Stimulated activated CD4-positive, alpha-beta T cell treated with anti-CD3 and anti-CD28 coated beads, Interleukin-15, amount 100 ng/mL, for 24 hours (primary cell): ENCODE measurements at places on chromosomes 11 and 22.

DNA sequence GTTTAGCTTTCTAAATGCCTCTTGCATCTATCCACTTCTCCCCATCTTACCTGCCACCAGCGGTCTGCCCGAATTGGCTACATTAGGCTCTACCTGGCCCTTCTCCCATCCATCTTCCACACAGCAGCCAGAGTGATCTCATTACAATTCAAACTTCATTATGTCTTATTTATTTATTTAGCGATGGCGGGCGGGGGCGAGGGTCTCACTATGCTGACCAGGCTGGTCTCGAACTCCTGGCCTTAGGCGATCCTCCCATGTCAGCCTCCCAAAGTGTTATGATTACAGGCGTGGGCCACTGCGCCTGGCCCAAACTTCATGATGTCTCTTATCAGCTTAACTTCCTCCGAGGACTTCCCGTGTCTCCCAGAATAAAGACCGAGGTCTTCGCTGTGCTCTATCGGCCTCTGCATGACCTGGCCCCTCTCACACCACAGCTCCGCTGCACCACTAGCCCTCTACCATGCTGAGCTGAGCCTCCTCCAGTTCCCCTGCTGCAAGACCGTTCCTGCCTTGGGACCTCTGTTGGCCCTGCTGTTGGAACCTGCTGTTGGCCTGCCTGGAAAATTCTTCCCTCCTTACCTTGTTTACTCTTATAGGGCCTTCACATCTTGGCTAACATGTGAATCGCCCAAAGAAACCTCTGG lies 870 bp upstream of the CTTN start:
- DNase-seq, result peak; percentile 27

GRCh38 chr11:46856605-46857343 lies 10.7 kb upstream of the CKAP5 start:
- no peak for DNase-seq

DNA sequence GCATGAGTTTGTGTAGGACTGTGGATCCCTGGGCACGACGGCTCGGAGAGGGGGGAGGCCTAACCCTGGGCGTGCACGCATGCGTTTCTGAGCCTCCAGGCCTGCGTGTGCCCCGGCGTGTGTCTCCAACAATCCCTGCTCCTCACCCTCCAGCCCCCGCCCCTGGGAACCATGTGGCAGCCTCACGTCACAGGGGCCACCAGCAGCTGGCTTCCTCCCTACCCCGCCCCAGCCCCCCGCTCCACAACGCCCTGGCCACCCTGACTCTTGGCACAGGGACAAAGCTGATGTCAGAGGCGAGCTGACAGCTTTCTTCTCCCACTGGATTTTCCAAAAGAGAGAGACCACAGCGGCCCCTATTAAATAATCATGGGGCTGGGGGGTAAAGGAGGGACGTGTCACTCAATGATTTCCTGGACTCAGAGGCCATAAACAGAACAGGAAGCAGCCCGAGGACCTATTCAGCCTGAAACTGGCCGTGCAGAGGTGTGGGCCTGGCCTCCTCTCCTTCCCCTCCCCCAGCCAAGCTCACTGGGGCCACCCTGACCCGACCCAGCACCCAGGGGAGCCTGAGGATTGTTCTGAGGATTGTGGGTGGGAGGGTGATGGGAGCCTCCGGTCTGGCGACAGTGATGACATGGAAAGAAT lies 6.8 kb upstream of the LIF start:
- DNase-seq, result no peak

- no peak for DNase-seq
Observed at GRCh38 chr11:121996574-121996973, 119.4 kb downstream of the BLID start.

- DNase-seq, result peak; percentile 63
Observed at GRCh38 chr11:3855808-3856491, 486 bp downstream of the STIM1 start.

DNA sequence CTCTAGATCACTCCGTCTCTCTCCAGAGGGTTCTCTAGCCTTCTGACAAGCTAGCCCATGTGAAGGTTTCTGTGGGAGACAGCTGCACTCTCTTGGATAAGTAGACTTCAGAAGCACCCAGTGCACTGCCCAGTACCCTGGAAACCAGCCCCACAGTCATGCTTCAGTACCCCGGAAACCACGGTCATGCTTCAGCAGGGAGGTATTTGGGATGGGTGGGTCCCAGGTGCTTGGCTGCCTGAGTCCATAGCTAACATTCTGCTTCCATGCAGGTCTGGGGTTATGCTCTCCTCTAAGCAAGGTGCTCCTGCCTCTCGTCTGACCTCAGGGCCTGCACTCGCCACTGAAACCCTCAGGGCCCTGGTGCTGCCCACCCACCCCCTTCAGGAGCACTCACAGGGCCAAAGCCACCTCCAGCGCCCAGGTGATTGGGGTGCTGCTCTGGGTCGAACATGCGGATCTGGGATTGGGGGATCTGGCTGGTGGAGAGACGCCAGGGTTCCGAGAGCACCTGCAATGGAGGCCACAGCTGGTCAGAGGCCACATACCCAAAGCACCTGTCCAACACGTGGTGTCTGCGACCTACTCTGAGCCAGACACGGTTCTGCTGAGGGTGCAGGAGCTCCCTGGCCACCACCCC lies 7.3 kb upstream of the SYCE3 start:
- no peak for DNase-seq

DNA sequence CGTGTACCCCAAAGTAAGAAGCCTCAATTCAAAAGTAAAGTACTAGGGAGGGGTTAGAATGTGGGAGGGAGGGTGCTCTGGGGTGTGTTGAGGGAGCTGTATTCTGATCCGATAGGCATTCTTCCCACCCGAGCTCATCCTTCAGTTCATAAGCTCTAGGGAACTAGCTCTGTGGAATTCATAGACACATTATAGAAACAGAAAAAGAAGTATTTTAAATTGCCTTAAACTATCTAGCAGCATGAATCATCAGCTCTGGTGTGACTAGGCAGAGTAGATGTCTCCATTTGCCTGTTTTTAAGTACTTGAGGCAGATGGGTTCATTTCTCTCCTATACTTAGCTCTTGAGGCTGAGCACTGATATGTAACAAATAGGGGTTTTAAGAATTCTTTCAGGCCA lies 7.3 kb upstream of the SGSM3 start:
- no peak for DNase-seq

DNA sequence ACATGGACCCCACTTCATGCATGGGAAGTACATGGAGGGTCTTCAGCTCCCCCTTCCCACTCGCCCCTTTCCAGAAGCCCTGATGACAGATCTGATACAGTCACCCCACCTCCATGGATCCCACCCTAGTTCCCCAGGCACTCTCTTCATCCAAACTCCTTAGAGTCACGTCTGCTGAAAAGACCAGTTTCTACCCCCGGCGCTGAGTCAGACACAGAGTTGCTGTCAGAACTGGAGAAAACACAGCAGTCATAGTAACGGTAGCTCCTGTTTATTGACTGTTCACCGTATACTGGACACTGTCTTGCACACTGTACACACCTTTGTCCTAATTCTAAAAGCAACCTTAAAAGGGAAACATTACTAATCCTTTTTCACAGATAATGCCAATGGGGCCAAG lies 29.1 kb downstream of the DRD2 start:
- DNase-seq, result no peak
